Hematopoietic multipotent progenitor cell treated with erythropoietin and hydrocortisone succinate and interleukin-3 and kit ligand, for 17 days (in vitro differentiated cells): ENCODE measurements at places on chromosomes 4 and X.

GRCh38 chrX:56794404-56795230 lies 65.6 kb downstream of the NBDY start:
- DNase-seq = no peak

- DNase-seq = no peak
Measured at GRCh38 chr4:74624351-74625151, 169.8 kb downstream of the BTC start.

- DNase-seq = no peak
Measured at GRCh38 chr4:140806163-140806562, 50.0 kb upstream of the TBC1D9 start.

- no peak for DNase-seq
Measured at GRCh38 chr4:73631565-73632226, 11.5 kb upstream of the RASSF6 start.

DNA sequence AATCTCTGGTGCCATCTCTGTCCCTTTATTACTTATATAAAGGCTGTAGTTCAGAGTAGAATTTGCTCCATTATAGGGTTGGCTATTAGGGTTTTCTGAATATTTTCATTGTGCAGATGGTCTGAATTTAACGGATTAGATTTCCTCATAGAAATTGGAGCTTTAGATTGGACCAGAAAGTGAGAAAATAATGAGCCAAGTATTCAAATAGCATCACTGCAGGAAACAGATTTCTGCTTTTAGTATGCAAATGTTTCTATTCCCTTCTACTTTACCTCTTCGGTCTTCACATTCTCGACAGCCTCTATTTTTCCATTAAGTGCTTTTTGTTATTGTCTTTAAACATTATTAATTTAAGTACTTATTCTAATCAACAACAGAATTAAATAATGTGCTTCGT lies 55.4 kb downstream of the TRIM2 start:
- DNase-seq = no peak

GRCh38 chrX:39941332-39941920 lies 156.3 kb downstream of the BCOR start:
- no peak for DNase-seq

DNA sequence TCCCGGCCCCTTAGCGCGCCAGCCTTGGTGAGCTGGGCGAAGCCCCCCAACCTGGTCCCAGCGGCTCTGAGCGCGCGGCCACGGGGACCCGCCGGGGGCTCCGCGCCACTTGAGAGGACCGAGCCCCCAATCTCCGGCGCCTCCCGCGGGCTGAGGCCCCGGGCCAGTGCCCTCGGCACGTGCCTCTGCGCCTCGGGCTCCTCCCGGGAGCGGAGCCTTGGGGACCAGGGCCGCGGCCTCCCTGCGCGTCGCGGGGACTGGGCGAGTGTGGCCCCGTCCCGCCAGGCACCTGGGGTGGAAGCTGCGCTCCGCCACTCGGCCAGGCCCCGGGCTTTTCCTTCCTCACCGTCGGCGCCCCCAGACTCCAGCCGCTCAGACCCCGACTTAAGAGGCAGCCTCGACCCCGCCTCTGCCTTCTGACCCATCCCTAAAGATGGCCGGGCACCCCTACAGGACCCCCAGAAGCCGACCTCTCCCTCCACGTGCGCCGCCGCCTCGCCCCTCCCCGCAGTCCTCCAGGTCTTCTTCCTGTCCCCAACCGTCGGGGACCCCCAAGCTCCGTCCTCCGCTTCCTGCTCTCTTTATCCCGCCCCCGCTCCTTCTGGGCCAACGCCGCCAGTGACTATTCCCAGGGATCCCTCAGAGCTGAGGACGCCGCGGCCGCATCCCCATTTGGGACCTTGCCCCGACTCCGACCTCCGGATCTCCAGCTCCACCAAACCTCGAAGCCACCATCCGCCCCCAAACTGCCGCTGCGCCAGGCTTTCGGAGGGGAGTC lies 752 bp downstream of the ERAS start:
- DNase-seq = no peak

DNA sequence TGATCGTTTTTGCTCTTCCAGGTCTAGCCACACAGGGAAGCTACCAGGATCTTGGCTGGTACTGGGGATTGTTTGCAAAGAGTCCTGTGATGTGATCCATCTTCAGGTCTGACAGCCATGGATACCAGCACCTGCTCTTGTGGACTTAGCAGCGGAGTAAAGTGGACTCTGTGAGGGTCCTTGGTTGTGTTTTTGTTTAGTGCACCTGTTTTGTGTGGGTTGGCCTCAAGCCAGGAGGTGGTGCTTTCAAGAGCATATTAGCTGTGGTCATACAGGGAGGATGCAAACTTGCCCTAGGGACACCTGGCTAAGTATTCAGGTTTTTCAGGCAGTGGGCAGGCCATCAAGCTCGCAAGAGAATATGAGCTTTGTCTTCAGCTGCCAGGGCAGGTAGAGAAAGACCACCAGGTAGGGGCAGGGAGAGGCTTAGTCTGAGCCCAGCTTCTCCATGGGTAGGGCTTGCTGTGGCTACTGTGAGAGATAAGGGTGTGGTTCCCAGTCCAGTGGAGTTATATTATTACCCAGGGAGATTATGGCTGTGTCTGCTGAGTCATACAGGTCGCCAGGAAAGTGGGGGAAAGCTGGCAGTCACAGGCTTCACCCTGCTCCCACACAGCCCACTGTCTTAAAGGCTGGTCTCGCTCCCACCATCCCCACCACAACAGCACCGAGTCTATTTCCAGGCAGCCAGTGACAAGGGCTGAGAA lies 293.7 kb downstream of the PCDH18 start:
- DNase-seq = no peak

GRCh38 chr4:172055046-172055445 lies 241.8 kb downstream of the GALNTL6 start:
- no peak for DNase-seq

GRCh38 chr4:133278591-133278990 lies 129.5 kb downstream of the PCDH10 start:
- no peak for DNase-seq

GRCh38 chr4:85393201-85393600 lies 81.7 kb upstream of the ARHGAP24 start:
- DNase-seq = no peak

GRCh38 chr4:16271411-16271810 lies 45.1 kb upstream of the TAPT1 start:
- no peak for DNase-seq

GRCh38 chrX:97200454-97200853 lies 316.7 kb downstream of the RPA4 start:
- no peak for DNase-seq

GRCh38 chr4:90025248-90025647 lies 101.9 kb upstream of the CCSER1 start:
- no peak for DNase-seq

DNA sequence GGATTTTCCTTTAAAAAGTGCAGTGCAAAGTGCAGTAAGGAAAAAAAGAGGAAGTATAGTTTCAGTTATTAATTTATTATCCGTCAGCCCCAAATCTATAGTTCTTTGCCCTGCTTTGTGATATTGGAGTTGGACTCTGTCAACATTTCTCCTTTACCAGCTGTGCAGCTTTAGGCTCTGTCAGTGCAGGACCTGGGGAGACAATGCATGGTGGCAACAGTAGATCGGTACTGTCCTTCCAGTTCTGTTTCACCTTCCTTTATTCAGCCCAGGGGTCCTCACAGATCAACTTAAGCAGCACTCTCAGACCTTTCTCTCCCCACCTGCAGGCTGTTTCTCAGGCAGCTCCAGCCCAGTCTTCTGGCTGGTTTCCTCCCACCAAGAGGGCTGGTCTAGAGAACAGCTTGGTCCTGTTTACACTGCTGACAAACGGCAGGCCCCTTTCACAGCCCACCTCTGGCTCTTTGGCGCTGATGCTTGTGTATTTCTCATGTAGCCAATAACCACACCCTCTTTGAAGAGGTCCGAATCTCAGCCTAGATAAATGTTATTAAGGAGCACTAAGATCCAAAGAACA lies 71.6 kb downstream of the MCUB start:
- no peak for DNase-seq

DNA sequence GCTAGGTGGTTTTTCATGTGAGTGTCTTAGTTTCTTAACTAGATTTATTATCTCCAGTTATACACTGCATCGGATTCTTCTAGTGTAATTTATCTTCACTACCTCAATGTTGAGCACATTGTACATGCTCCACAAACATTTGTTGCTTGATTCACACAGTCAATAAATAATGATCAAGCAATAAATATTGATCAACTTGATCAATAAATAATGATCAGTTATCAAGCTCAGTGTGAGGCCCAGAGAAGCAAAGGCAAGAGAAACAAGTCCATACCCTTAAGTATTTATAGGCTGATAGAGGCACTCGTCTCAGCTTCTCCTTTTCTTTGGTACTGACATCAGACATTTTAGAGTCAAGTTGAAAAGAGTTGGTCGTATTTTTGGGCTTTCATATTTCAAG lies 5.1 kb upstream of the VBP1 start:
- no peak for DNase-seq

GRCh38 chr4:123088501-123088900 lies 166.1 kb upstream of the NUDT6 start:
- DNase-seq = no peak

DNA sequence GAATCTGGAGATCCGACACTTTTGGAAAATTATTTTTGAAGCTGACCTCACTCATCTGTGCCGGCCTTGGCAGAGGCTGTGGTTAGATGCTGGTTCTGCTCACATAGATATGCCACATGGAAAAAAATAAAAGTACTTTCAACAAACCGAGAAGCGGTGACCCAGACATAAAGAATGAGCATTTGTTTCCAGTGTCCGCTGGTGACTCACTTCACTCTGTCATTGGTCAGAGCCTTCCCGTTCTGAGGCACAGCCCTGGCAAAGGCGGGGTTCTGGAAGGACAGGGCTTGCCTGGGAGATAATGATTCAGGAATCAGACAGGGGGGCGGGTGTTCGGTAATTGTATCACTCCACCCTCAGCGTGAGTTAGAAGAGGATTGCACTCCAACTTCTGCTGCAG lies 172.4 kb upstream of the MXRA5 start:
- DNase-seq = no peak

GRCh38 chr4:142230991-142231390 lies 594.6 kb downstream of the IL15 start:
- DNase-seq = no peak

GRCh38 chr4:115374621-115375020 lies 261.2 kb upstream of the NDST4 start:
- DNase-seq = no peak

- DNase-seq = no peak
Measured at GRCh38 chrX:154444755-154445246, 860 bp downstream of the FAM50A start.

- DNase-seq = no peak
Measured at GRCh38 chrX:29447867-29448266, 767.5 kb upstream of the MAGEB2 start.

- DNase-seq = no peak
Measured at GRCh38 chr4:128416921-128417320, 129.3 kb upstream of the PGRMC2 start.

DNA sequence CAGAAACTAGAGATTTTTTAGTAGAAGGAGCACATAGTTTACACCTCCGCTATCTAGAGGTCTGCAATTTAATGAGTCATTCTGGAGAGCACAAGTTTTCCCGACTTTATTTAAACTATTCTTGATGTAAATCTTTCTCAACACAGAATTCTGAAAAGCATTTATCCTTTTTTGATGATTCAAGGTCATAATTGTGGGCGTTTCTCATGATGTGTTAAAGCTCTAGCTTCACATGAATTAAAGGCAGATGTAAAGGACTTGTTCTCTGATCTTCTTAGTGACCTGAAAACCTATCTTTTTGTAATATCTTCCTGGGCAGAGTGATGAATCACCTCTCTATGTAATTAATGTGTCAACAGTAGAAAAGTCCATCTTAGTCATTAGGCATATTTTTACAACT lies 128.8 kb downstream of the COMMD8 start:
- no peak for DNase-seq

- DNase-seq = no peak
Measured at GRCh38 chrX:57172544-57172943, 35.3 kb upstream of the SPIN2A start.

DNA sequence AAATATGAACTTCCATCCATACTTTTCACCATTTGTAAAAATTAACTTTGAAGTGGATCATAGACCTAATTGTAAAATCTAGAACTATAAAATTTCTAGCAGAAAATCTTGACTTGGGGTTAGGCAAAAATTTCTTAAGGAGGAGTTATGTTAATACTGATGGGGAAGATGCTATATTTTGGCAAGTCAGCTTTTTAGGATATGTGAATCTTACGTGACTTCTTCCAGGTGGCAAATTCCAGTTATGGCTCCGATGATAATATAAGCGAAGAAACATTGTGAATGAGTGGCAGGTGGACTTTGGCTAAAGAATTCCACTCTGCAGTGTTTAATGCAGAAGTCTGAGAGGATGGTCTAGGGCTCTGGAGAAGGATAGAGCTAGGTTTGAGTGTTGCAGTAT lies 1.5 kb downstream of the PRPS2 start:
- DNase-seq = no peak

DNA sequence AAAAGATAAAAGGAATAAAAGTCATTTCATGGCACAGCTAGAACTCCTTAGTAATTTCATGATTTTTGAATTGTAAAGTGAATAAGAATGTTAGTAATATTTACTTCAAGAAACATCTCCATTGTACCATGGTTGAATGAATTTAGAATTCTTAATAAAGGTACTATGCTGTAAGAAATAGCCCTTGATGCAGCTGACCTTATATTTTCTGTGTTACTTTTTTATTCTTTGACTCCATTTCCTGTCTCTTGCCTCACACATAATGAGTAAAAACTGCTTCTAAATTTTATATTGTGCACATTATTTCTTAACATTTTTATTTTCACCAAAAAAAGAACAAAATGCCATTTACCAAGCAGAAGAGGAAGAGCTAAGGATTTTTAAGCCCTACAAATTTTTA lies 81.9 kb upstream of the PDHA2 start:
- no peak for DNase-seq

DNA sequence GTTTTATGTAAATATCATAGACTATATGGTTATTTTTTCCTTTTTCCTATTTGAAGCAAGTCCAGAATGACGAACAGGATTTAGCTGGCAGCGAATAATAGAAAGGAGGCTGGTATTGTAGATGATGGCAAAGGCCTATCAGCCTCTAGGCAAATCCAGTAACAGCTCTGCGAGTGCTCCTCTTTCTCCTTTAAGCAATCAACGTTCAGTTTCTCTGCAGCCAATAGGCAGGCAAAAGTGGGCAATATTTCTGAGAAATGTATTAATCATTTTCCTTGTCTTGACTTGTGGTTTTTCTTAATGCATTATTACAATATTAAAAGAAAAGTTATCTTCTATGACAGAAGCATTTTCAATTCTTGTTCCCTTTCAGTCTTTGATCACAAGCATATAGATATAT lies 183.3 kb downstream of the SH3KBP1 start:
- DNase-seq = no peak

- DNase-seq = no peak
Measured at GRCh38 chr4:1771555-1772305, 21.4 kb upstream of the FGFR3 start.
